ENCODE measurements at places on chromosomes 11 and 22.

GRCh38 chr11:94834911-94835593, 66.9 kb downstream of the AMOTL1 start:
- DNase-seq = no peak

GRCh38 chr11:69587454-69588090, 53.4 kb upstream of the CCND1 start:
- DNase-seq = no peak

DNA sequence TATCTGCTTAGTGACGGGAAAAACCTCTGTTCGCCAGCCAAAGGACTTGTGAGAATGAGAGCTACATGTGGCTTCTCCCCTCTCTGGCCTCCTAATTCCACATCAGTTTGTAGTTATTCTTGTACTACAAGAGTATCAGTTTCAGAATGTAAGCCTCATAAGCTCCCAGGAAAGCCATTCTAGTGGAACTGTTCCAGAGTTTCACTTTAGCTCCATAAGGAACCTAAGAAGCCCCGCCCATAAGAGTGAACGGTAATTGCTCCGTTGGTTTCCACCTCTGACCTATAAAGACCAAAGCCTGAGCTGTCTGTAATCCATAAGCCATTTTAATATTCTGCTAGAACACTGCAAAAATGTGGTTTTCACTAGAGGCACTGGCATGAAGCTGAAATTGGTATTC, 53.0 kb downstream of the SIK3 start:
- peak; percentile 23 for DNase-seq

- DNase-seq = no peak
These were observed 64.0 kb downstream of the KCNQ1 start for GRCh38 chr11:2508793-2509192.

GRCh38 chr11:76614471-76615179, 55.9 kb downstream of the LRRC32 start:
- no peak for DNase-seq

DNA sequence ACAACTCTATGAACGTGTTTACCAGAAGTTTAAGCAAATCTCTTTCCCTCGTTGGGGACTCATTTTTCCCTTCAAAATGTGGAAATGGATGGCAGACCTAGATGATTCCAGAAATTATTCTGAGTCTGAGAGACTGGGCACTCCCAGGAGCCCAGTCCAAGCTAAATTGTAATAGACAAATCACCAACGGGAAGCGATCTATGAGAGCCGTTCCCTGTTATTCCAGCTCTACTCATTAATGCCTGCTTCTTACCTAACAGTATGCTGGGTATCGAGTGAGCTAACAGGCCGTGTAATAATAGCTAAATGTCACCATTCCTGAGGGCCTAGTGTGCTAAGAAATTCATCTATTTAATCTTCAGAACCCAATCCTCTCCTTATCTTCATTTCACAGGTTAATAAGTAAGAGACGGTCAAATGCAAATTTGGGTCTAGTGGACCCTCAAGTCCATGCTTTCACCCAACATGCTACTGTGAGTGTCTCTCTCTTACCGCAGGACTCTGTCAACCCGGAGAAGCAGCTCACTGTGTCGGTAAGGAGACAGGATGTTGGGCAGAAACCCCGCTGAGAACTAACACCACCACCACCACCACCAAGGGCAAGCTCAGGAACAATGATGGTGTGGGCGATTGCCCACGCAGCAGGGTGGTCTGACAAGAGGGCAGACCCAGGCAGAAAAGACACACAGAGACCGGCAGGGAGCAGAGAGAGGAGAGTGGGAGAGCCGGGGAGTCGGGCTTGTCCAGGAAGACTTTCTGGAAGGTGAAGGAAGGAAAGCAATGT, 57.1 kb upstream of the TIMP3 start:
- no peak for DNase-seq

Measured in hindlimb muscle (tissue), 1 donor.